ENCODE measurements at places on chromosomes 6 and 20. TPM values are rescaled to one million over a fixed set of nuclear protein-coding genes. Genes with fewer than 3 reads are reported as not detected.

GRCh38 chr20:61937963-61938838, 127.5 kb downstream of the TAF4 start:
- no peak overlapping the region for H3K27ac ChIP-seq
- no peaks in the 10 kb centered on the region for H3K36me3 ChIP-seq
- no peak for DNase-seq
- no peaks in the 10 kb centered on the region for H3K4me1 ChIP-seq
- H3K27me3 ChIP-seq, result no peaks in the 10 kb centered on the region
- no peak overlapping the region for H3K4me3 ChIP-seq

GRCh38 chr20:63084563-63084927, 77.8 kb upstream of the BHLHE23 start:
- no peak overlapping the region for H3K27ac ChIP-seq
- H3K4me3 ChIP-seq, result no peak overlapping the region
- DNase-seq, result no peak
- H3K4me1 ChIP-seq, result no peaks in the 10 kb centered on the region
- no peaks in the 10 kb centered on the region for H3K36me3 ChIP-seq

GRCh38 chr6:164107297-164107995, 692.9 kb downstream of the QKI start:
- H3K36me3 ChIP-seq, result no peaks in the 10 kb centered on the region
- H3K4me1 ChIP-seq, result peaks cover 2% of the 10 kb centered on the region
- H3K27ac ChIP-seq, result no peak overlapping the region

DNA sequence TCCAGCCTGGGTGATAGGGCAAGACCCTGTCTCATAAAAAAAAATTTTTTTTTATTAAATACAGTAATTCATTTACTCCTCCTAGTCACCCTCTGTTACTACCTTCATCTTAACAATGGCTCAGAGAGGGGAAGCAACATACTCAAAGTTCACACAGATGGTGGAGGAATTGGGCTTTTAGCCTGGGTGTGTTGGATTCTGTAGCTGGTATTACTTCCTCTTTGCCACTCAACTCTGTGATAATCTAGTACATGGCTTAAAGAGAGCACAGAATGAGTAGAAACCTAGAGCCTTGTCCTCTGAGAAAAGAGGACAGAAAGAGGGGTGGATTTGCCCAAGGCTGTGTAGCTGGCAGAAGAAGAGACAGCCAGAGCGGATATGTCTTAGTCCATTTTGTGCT, 96.6 kb downstream of the DLGAP4 start:
- no peak overlapping the region for H3K27ac ChIP-seq
- H3K27me3 ChIP-seq, result peaks cover 8% of the 10 kb centered on the region
- H3K4me1 ChIP-seq, result no peaks in the 10 kb centered on the region
- no peak overlapping the region for H3K4me3 ChIP-seq
- no peak for DNase-seq
- H3K36me3 ChIP-seq, result no peaks in the 10 kb centered on the region

- peak; percentile 66 for DNase-seq
- no peaks in the 10 kb centered on the region for H3K4me1 ChIP-seq
- no peaks in the 10 kb centered on the region for H3K27me3 ChIP-seq
- no peak overlapping the region for H3K27ac ChIP-seq
These were observed 1066.8 kb upstream of the CITED2 start for GRCh38 chr6:140441256-140441655.

GRCh38 chr20:60292001-60292520, 333.8 kb downstream of the CDH26 start:
- no peaks in the 10 kb centered on the region for H3K27me3 ChIP-seq
- H3K4me1 ChIP-seq, result no peaks in the 10 kb centered on the region
- no peak overlapping the region for H3K4me3 ChIP-seq
- no peaks in the 10 kb centered on the region for H3K36me3 ChIP-seq
- no peak overlapping the region for H3K27ac ChIP-seq

- H3K27ac ChIP-seq, result no peak overlapping the region
- no peaks in the 10 kb centered on the region for H3K4me1 ChIP-seq
- no peak for DNase-seq
- H3K27me3 ChIP-seq, result no peaks in the 10 kb centered on the region
These were observed 127.8 kb downstream of the SOD2 start for GRCh38 chr6:159565181-159565710.

GRCh38 chr6:90399970-90400369, 103.3 kb upstream of the BACH2 start:
- H3K27ac ChIP-seq, result no peak overlapping the region
- no peaks in the 10 kb centered on the region for H3K4me1 ChIP-seq
- no peak for DNase-seq
- H3K4me3 ChIP-seq, result no peak overlapping the region
- H3K27me3 ChIP-seq, result no peaks in the 10 kb centered on the region
- H3K36me3 ChIP-seq, result no peaks in the 10 kb centered on the region

DNA sequence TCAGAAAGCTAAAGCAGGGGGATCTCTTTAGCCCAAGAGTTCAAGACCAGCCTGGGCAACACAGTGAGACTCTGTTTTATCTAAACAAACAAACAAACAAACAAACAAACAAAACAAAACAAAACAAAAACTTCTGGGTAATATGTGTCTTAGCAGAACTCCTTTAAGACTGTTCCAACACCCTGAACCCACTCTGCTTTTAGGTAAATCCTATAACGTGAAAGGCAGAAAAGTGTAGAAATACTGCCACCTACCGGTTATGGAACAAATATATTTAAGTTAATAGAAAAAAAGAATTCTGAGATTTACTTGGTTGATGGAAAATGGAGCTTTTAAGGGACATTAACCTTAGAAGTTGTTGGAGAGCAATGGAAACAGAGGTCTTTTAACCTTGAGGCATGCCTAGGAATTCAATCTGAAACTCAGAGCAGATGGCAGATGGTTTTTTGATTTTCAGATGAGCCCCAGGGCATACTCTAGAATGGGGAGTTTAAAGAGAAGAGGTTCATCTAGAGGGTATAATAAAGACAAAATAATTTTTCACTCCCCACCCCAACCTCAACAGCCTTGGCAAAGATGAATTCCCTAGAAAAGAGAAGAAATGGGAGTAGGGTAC, 38.5 kb downstream of the SOD2 start:
- H3K27me3 ChIP-seq, result no peaks in the 10 kb centered on the region
- H3K4me3 ChIP-seq, result no peak overlapping the region
- no peaks in the 10 kb centered on the region for H3K36me3 ChIP-seq
- no peak for DNase-seq

Gene CUTA
- total RNA-seq, result 77.2 TPM

Gene PGC
- 0.53 TPM for total RNA-seq

Data from ascending aorta (tissue), 2 donors.